ENCODE measurements at places on chromosomes 3 and 15.

DNA sequence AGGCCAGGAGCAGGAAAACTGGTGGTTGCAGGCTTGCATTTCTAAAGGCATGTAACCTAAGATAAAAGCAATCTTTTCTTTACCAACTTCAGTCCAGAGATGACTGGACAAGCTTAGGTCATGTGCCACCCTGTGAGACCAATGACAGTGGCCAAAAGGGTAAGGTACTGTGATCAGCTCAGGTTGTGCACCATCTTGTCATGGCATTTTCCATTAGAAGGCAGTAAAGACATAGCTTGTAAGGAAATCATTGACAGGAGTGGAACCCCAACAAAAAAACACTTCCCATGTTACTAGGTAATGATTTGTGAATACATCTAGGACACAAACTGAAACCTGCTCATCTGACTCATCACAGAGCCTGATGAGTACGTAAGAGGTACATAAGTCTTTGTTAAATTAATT lies 35.2 kb downstream of the SSR3 start:
- peak; percentile 15 for DNase-seq

DNA sequence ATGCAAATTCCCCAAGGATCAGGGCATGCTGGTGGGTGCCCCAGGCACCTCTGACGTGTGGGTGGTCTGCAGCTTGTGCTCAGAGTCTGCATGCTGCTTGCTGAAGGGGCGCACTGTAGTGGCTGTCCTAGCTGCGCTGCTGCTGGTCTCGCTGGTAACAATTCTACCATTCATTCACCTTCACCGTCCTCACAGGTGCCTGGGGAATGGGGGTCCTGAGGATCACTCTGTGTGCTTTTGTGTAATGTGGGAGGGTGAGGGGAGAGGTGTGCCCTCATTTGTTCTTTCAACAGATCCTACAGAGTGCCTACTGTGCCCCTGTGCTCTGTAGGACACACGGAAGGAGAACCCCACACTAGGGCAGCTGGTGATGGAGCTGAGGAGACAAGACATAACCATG lies 2.1 kb upstream of the ITGA11 start:
- DNase-seq, result no peak

DNA sequence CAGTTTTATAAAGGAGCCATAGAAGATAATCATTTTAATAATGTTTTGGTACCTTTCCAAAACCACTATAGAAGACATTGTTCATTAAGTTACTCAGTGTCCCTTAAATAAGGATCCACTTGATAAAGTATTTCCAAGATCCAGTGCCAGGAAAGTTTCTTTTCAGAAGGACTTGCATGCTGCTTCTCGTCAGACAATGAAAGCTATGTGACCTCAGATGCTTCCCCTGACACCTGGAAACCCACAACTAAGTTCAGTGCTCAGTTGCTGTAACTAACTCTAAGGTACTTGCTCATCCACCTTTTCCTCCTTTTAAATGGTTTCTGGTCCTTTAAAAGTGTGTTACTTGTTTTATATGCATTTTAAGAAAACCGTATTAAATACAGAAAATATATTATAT lies 7.3 kb downstream of the SSR3 start:
- no peak for DNase-seq

DNA sequence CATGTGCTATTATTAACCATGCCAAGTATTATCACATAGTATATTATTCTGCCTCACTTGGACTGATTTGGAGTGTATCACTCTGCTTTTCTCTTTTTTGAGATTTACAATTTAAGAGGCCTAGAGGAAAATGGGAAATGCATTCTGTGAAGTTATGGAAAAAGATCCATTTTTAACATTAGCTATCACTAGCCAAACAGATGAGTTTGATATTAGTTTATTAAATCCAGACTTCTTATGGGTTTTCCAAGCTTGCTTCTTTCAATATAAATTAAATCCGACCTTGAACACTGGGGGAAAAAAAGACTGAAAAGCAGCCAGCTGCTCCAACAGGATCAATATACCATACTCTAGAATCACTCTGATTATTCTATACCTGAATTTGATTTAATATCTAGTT lies 30.1 kb upstream of the PLOD2 start:
- no peak for DNase-seq

- no peak for DNase-seq
Observed at GRCh38 chr3:140571836-140572235, 106.0 kb upstream of the TRIM42 start.

GRCh38 chr3:37500518-37500917 lies 326.1 kb upstream of the LRRFIP2 start:
- DNase-seq, result no peak

GRCh38 chr15:58322253-58322652 lies 109.5 kb upstream of the LIPC start:
- DNase-seq, result no peak

- no peak for DNase-seq
Observed at GRCh38 chr3:120324190-120324589, 25.0 kb downstream of the LRRC58 start.

DNA sequence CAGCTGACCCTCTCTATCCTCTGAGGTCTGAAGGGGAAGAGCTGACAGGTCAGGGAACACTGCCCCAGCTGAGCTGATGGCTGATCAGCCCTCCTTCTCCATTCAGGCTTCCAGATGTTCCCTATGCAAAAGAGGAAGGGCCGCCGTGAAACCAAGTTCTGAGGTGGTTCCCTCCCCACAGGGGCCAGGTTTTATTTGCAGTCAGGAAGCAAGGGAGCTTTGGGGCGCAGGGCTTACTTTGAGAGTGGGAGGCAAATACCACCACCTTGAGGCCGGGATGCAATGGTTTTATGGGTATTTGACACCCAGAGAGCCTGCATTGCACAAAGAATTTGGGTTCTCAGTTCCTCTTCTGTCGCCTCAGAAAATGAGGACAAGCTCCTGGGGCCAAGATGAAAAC lies 186.9 kb downstream of the ARRDC4 start:
- no peak for DNase-seq

- no peak for DNase-seq
Observed at GRCh38 chr15:75368689-75369239, 357 bp upstream of the MAN2C1 start.

DNA sequence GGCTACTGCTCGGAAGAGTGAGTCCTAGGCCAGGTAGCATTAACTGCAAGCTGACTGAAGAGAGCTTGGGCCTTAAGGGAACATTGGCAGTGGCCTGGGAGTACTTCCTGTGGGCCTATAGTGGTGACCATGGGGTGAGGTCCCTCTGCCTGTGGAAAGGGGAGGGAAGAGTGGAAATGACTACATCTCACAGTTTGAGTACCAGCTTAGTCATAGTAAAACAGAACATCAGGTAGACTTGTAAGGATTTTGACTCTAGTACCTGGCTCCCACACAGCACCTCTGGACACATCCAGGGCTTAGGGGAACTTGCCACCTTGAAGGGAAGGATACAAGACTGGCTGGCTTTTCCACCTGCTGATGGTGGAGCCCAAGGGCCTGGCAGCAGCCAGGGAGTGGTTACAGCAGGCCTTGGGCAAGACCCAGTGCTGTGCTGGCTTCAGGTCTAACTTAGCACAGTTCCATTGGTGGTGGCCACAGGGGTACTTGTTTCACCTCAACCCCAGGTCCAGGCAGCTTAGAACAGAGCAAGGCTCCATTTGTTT lies 147.8 kb downstream of the SLC9A9 start:
- no peak for DNase-seq

DNA sequence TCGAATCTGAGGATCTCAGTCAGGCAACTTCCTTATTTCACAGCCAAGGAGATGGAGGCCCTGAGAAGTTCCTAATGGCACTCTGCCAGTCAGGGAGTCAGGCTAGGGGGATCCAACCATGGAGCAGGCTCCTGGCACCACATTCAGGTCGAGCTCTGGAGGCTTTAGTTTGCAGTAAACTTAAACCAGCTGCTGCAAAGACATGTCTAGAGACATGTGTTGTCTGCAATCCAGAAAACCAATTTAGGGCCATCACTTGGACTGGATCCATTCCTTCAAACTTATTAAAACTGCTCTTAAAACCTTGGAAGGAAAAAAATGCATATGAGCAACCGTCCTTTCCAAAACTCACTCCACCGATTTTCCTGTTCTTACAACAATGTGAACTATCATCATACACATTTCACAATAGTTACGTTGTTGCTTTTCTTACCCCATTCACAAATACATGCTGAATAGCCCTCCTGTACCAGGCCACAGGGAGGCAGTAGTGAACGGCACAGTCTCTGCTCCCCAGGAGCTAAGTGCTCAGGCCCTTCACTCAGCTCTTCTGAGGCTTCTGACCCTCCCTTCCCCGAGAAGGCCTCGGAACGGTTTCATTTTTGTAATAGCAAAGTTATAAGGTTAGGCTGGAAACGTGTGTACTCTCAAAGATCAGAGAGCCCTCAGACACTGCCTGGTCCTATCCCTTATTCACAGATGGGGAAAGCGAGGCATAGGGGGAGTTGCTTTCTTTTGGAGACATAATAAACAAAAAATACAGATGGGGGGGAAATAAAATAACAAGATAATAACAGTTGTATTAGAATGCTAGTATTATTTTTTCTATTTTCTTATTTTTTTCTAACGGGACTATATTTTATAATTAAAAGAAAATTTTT lies 20.1 kb downstream of the RFT1 start:
- peak; percentile 66 for DNase-seq
